ENCODE measurements at places on chromosomes 12 and 14.

DNA sequence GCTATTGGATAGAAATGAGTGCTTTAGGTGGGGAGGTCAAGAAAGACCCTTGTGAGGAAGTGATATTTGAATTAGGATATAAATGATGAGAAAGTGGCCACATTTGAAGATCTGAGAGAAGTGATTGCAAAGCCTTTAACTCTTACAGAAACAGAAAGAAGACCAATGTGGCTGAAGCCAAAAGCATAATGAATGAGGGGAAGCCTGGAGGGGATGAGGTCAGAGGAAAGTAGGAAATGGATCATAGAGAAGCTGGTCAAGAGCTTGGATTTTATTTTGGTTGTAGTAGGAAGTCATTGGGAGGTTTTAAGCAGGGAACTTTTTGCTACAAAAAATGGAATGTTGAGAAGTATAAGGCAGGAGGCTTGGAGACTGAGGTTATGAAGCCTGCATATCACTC lies 3.5 kb upstream of the GYS2 start:
- DNase-seq = no peak

DNA sequence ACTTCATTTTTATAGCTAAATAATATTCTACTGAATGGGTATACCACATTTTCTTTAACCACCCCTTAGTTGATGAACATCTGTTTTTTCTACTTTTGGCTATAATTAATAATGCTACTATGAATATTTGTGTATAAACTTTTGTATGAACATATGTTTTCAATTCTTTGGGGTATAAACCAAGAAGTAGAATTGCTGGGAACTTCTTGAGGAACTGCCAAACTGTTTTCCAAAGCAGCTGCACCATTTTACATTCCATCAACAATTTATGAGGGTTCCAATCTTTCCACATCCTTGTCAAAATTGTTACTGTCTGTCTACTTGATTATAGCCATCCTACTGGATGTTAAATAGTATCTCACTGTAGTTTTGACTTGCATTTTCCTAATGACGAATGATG lies 221.8 kb downstream of the PRKD1 start:
- no peak for DNase-seq

GRCh38 chr14:99201351-99202073 lies 70.5 kb downstream of the BCL11B start:
- no peak for DNase-seq

DNA sequence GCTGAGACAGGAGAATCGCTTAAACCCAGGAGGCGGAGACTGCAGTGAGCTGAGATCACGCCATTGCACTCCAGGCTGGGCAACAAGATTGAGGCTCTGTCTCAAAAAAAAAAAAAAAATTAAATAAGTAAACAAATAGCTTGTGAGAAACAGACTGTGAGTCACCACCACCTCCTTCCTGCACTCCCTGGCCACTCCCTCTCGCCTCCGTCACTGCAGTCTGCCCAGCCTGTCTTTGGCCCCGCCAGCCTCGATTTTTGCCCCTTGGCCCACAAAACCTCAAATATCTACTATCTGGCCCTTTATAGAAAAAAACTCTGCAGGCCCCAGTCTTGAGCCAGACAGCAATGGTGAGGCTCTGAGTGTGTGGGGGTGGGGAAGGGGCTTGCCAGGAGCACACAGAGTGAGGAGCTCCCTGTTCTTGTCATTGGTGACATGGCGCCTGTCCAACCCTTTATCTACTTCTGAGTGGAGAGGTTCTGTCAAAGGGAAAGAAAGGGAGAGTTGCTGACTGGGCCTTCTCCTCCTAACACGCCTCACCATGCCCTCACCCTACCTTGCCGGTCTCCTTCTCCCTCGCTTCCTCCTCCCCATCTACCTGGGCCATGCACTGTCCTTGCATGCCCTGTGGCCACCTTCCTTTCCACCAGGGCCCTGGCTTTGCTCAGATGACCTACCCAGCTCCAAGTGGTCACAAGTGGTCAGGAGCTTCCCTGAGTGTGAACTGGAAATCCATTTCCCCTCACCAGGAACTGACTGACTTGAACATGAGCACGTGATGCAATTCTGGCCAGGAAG lies 22.1 kb downstream of the LGMN start:
- DNase-seq = no peak

DNA sequence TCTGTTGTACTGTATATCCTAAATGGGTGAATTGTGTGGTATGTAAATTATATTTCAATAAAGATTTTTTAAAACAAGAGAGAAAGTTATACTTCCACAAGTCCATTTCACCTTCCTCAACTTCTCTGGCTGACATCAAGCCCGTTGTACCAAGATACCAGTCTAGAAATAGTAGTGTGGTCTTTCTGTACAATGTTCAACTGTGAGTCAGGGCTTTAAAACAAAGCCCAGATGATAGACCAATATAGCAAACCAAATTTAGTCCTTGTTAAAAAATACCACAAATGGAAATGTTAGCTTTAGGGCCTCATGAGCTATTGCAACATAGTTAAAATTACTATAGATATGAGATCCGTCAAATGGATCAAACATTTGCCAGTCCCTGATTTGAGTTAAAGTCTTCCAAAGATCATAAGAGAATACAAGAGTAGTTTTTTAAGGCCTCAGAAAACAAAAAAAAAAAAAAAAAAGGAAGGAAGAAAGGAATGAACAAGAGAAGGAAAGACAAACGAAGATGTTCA lies 49.0 kb upstream of the EGLN3 start:
- no peak for DNase-seq

- DNase-seq = no peak
These were observed 140.0 kb downstream of the LLPH start for GRCh38 chr12:65990592-65990991.

- no peak for DNase-seq
These were observed 16.4 kb upstream of the CNIH1 start for GRCh38 chr14:54457609-54457996.

DNA sequence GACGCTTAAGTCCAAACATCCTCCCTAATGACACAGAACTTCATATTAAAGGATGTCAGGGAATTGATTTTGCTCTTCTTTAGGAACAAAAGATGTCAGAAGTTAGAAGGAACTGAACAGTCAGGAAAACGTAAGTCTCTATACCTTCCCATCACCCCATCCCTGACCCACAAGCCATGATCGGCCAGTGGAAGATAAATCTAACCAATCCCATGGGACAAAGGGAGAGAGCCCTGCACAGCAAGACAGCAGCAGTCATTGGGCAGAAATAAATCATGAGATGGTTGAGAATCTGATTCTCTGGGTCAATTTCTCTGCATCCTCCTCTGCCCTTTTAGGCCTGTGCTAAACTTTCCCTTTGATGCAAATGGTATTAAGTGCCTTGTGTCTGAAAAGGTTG lies 414.9 kb downstream of the RGS6 start:
- DNase-seq = no peak

DNA sequence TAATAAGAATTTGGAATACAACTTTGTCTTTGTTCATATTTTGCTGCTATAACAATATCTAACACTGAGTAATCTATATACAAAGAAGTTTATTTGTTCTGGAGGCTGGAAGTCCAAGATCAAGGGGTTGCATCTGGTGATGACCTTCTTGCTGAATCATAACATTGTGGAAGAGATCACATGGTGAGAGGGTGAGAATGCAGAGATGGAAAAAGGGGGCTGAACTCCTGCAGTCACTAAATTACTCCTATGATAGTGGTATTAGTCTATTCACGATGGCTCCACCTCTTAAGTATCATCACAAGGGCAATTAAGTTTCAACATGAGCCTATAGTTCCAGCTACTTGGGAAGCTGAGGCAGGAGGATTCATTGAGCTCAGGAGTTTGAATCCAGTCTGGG lies 4.5 kb upstream of the AKAP6 start:
- DNase-seq = no peak

DNA sequence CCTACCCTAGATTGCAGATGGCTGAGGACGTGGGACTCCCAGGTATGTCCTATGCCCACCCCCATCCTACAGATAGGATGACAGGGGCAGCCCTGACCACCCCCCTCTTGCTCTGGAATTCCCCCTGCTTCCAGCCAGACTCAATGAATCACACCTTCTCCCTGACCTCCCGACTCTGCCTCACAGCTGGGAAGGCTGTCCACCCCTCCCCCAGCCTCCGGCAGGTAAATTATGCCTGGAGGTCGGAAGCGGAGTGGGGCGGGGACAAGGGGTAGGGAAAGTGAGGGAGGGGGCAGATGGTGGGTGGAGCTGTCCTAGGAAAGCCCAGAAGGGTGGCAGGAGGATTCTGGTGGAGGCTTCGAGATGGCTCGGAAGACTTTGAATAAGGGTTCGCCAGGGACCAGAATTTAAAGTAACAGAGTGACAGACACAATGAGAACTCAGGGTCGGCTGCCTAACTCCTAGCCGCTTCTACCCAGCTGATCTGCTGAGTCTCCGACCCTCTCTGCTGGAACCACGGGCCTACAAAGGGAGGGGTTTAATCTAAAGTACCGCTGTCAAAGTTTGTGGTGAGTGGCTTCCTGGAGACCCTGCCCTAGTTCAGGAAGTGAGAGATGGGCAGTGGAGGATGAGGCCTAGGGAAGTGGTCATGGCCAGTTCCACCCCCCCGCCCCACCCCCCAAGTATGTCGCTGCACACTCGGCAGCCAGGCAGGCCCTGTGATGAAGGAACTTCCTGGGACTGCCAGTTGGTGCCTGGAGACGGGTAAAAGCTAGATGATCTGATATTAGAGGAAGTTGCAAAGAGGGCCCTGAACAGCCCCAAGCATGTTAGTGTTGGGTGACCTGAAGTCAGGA lies 4.2 kb downstream of the PLEKHG3 start:
- DNase-seq = peak; percentile 47

- no peak for DNase-seq
These were observed 19.0 kb upstream of the KRAS start for GRCh38 chr12:25269701-25270100.

GRCh38 chr14:100156776-100157175 lies 2.7 kb downstream of the DEGS2 start:
- DNase-seq = no peak

GRCh38 chr12:48815126-48816110 lies 2.9 kb upstream of the CACNB3 start:
- DNase-seq = peak; percentile 17

DNA sequence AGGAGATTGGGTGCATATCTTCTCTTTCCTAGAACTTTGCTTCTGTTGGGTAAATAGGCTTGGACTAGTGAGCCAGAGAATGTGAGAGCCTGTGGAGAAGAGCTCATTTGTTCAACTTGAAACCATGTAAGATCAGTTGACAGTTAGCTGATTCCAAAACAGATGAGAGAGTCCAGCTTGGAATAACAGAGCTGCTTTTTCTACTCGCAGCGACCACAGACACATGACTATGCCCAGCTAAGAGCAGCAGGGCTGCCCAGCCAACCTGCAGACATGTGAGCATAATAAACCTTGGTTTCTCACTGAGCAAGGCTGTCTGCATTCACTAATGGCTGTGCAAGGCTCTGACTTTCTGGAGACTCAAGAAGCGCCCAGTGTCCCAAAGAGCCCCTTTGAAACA lies 209.2 kb downstream of the C12orf75 start:
- no peak for DNase-seq

- no peak for DNase-seq
These were observed 43.8 kb upstream of the RESF1 start for GRCh38 chr12:31915446-31915845.
